ENCODE measurements at places on chromosomes 16 and 17. TPM values are rescaled to one million over a fixed set of nuclear protein-coding genes. Genes with fewer than 3 reads are reported as not detected.
A peak's percentile ranks its signal among the peaks of the same experiment; 100 is the strongest.

GRCh38 chr17:44826123-44826790, 3.8 kb downstream of the GJC1 start:
- DNase-seq = no peak

GRCh38 chr16:53945996-53946395, 242.0 kb downstream of the FTO start:
- DNase-seq = no peak

DNA sequence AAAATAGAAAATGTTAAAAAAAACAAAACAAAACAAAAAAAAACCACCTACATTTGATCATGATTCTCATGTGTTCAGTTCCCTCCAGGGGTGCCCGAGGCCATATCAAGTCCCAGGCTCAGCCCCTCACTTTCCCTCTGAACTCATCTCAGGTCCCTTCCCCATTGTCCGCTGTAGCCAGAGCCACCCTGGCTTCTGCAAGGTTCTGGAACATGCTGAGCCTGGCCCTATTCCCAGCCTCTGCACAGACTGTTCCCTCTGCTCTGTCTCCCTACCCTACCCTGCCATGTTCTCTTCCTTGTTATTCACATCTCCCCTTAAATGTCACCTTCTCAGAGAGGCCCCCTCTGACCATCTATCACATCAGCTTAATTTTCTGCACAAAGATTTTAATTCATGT, 46.9 kb downstream of the TK2 start:
- DNase-seq = no peak

GRCh38 chr16:85460252-85461021, 152.7 kb upstream of the GSE1 start:
- DNase-seq = no peak

DNA sequence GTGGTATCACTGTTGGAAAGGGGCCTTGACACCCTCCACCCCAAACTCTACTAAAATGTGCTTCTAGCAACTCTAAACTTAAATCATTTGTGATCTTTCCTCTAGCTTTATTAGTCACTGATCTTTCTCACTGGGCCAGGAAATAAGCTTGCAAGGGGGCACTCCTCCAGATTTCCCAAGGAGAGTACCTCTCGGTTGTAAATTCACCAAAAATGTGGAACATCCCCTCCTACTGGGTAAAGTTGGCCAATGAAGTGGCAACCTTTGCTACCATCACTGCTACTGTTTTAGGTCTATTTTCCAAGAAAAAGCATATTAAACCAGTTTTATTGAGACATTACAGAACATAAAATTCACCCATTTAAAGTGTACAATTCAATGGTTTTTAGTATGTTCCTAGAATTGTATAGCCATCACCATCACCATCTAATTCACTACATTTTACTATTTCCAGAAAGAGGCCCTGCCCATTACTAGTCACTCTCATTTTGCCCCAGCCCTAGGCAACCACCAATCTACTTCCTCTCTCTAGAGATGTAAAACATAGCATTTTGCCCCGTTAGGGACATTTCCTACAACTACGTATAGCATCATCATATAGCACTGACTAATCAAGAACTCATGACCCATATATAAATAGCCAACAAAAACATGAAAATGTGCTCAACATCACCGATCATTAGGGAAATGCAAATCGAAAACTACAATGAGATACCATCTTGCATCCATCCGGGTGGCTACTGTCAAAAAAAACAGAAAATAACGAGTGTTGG, 44.6 kb upstream of the ADCY9 start:
- no peak for DNase-seq

GRCh38 chr17:17666111-17666714, 15.0 kb upstream of the RAI1 start:
- DNase-seq = no peak

DNA sequence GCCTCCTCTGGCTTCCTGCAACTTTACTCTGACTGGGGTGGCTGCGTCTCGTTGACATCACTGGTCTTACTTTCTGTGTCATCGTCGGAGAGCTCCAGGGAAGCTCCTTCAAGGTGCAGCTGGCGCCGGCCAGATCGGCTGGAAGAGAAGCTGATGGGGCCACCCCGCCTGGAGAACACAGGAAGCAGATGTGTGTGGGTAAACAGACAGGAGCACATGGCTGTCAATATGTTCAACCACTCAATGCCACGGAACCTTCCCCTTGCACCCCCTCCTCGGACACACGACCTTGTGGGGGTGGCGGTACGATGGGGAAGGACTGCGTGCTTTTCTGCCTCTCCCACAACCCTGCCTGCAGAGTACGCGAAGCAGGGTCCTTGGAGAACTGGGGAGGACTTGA, 40.1 kb downstream of the NDEL1 start:
- DNase-seq = no peak

DNA sequence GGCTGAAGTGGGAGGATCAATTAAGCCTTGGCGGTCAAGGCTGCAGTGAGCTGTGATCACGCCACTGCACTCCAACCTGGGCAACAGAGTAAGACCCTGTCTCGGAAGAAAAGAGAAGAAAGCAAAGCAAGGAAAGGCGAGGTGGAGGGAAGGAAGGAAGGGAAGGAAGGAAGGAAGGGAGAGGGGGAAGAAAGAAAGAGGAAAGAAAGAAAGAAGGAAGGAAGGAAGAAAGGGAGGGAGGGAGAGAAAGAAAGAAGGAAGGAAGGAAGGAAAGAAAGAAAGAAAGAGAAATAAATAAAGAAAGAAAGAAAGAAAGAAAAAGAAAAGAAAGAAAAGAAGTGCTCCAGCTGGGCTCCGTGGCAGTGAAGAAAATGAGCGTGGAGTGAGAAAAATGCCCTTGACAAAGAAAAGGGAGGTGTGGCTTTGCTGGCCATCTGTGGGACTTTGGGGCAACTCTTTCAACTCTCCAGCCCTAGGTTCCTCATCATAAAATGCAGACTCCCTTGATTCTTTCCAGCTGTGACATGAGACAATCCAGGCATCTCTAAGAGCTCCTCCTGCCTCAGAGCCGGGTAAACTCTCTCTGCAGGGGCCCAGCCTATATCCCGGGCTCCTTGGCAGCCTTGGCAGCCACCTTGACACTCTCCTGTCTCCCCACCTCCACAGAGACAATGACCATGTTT, 2.4 kb downstream of the GSDMA start:
- DNase-seq = no peak

DNA sequence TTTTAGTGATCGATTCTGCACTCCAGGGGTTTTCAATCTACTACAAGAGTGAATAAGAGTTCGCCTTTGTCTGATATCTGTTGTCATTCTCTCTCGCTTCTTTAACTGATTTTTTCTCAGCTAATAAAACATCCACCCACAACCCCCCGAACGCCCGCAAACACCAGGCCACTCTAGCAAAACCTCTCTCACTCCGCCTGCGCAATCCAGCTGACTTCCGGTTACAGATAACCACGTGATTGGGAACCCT, 338 bp upstream of the RPL19 start:
- peak; percentile 80 for DNase-seq

Gene TMED6
- total RNA-seq = 2.2 TPM

GRCh38 chr16:56068314-56068713, 123.0 kb upstream of the GNAO1 start:
- no peak for DNase-seq

DNA sequence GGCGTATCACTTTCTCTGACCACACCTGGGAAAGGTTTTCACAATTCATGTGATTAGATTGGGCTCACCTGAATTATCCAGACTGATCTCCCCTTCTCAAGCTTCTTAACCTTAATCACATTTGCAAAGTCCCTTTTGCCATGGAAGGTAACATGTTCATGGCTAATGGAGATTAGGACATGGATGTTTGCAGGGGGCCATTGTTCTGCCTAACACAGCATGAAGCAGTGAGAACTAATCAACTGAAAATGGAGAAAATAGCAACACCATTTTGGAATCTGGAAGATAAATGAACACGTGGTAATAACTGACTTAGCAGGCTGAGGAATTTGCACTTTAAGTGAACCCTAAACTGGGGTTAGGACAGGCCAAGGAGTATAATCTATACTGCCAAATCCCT, 25.0 kb upstream of the SBK1 start:
- DNase-seq = no peak

- no peak for DNase-seq
Observed at GRCh38 chr16:85657996-85658395, 30.8 kb downstream of the GINS2 start.

Gene EVPLL
- not detected for total RNA-seq

DNA sequence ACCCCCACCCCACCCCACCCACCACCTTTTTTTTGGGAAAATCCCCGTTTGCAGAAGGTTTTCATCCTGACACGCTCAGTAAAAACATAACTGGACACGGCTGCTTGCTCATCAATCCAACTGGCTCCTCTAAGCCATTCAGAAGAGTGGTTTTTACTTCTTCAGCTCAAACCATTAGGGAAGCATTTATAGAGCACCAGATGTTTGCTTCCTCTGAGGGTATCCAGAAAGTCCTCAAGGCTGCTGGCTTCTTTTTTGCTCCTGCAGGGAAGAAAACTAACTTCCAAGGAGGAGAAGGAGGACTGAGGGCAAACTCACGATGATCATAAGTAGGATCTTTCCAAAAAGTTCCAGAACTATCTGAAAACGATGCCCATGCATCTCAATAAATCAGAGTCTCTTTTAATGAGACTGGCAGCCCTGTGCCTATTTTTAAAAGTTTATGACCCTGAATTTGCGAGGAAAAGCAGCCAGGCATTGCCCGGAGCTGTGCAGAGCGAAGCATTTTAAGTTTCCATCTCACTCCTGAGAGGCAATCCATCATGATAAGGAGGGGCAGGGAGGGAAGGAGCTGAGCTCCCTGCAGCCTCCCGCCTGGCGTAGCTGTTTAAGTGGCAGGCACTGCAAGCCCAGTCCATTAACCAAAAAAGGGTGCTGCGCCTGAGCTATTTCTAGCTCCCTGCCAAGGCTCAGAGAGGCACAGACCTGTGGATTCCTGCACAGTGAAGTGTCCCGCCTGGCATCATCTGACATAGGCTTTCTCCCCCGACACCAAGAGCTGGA, 146.3 kb upstream of the FOXF1 start:
- DNase-seq = no peak

- no peak for DNase-seq
Observed at GRCh38 chr16:50550035-50550434, 1.8 kb downstream of the NKD1 start.

- no peak for DNase-seq
Observed at GRCh38 chr17:55435408-55435807, 13.8 kb upstream of the MMD start.
